ENCODE measurements at places on chromosomes 4 and X.

DNA sequence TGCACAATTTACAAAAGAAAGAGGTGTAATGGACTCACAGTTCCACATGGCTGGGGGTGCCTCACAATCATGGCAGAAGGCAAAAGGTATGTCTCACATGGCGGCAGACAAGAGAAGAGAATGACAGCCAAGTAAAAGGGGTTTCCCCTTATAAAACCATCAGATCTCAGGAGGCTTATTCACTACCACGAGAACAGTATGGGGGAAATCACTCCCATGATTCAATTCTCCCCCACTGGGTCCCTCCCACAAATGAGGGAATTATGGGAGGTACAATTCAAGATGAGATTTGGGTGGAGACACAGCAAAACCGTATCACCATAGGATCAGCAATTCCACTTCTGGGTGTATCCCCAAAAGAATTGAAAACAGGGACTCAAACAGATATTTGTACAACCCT is 97.5 kb upstream of the STX18 start:
- no peak for DNase-seq

- DNase-seq: no peak
Measured at GRCh38 chr4:70114096-70114495, 39.9 kb upstream of the PRR27 start.

GRCh38 chr4:154807042-154807630 is 26.1 kb downstream of the RBM46 start:
- no peak for DNase-seq

GRCh38 chr4:126790633-126791032 is 842.1 kb upstream of the INTU start:
- peak; percentile 33 for DNase-seq

- DNase-seq: no peak
Measured at GRCh38 chr4:41304221-41304620, 47.5 kb downstream of the UCHL1 start.

GRCh38 chrX:135984791-135985156 is 461 bp upstream of the SLC9A6 start:
- no peak for DNase-seq

DNA sequence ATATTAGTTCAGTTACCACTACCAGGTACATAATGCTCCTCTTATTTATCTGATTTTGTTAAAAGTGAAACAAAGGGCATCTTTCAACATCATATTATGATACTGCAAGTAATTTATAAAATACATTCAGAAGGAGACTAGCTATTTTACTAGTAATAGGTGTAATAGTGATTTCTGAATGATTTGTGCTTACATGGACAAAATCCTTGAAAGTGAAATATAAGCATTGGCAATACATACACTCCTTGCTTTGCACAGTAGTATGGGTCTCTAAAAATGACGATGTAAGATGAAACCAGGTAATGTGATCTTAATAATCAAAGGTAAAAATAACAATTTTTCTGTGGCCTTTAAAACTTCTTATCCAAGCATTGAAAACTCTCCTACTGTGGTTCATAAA is 17.5 kb downstream of the MTHFD2L start:
- DNase-seq: no peak

DNA sequence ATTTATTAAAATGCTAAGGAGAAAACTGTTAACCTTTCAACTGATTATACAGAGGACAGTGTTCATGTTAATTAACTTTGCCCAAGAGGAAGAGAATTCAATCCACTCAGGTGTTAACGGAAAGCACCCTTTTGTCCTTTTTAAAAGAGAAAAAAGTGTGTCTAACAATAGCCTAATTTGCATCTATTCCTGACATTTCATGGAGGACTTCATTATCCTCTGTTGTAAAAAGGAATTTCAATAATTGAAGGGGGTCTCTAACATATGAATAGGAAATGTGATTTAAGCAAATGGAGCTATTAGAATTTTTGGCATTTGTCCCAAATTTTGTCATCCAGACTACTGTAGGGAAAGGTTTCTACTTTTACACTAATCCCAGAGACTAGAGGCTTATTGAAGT is 44.6 kb upstream of the GC start:
- no peak for DNase-seq

GRCh38 chr4:171288816-171289432 is 524.3 kb upstream of the GALNTL6 start:
- DNase-seq: no peak

- DNase-seq: peak; percentile 9
Measured at GRCh38 chr4:65668201-65669089, 1.8 kb downstream of the EPHA5 start.

- DNase-seq: no peak
Measured at GRCh38 chrX:1596676-1597344, 5.4 kb downstream of the AKAP17A start.

DNA sequence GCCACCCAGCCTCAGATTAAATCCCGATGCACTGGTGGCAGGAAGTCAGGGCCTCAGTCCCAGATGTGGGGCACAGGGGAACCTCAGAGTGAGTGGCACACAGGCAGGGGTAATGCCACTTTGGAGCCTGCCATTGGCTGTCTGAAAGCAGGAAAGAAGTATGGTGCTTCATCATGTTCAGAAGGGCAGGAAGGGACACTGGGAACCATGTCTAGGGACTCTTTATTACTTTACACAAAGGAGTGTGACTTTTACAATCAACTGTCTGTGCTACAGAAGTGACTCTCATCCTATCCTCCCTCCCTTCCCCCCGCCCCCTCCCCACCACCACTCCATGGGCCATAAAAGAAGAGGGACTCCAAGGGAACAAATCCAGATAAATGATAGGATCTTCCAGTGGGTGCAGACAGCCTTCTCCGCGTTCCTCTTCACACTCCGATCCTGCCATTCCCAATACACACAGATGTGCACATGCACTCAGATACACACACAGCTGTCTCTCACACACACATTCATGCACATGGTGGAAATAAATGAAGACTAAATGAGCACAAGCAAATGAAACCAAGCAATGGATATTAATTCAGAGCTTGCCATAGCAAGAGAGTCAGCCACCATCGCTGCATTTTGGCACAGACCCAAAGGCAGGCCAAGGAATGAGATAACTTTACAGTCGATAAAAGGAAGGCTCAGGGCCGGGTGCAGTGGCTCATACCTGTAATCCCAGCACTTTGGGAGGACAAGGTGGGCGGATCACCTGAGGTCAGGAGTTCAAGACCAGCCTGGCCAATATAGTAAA is 2.5 kb upstream of the TMEM154 start:
- no peak for DNase-seq

DNA sequence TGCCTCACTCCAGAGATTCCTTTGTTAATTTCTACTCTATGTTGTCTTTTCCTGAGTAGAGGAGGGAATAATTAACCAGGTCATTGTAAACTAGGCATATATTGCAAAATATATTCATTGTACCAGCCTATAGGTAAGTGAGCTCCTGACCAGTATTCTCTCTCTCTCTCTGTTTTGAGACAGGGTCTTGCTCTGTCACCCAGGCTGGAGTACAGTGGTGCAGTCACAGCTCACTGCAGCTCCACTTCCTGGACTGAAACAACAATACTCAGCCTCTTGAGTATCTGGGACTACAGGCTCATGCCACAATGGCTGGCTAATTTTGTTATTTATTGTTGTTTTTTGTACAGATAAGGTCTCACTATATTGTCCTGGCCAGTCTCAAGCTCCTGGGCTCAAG is 198.3 kb downstream of the ARAP2 start:
- no peak for DNase-seq

- DNase-seq: no peak
Measured at GRCh38 chr4:650461-650860, 23.6 kb downstream of the ATP5ME start.

DNA sequence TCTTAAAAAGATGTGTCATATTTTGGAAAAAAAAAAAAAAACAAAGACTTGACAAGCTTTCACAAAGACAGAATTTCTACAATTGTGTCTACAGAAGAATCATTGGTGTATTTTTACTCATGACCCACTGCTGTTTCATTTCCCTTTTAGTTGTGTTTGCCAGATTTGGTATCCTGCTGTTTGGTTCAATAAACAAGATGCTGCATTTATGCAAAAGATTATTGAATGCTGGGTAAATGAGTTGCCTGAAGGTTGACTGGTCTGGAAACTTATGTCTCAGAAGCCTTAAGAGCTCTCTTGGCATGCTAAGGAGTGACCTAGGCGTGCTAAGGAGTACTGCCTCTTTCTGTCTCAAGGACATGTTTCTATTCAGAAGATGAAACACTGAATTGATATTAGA is 64.9 kb upstream of the NPY2R start:
- no peak for DNase-seq

- no peak for DNase-seq
Measured at GRCh38 chr4:120317713-120318112, 251.1 kb upstream of the MAD2L1 start.

DNA sequence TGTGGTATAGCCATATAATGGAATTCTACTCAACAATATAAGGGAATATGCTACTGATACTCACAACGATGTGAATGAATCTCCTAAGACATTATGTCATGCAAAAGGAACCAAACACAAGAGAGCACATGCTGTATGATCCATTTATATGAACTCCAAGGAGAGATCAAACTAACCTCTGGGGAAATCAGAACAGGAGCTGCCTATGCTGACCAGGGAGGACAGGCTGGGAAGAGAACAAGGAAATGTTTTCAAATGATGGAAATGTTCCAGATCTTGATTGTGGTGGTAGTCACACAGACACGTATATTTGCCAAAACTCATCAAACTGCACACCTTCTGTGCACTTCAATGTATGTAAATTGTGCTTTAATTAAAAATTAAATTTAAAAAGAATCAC is 175.3 kb downstream of the BCOR start:
- no peak for DNase-seq

Data from AG08396 (cell line).